ENCODE measurements at places on chromosomes 1 and 21. TPM values are rescaled to one million over a fixed set of nuclear protein-coding genes. Genes with fewer than 3 reads are reported as not detected.

- no peak for DNase-seq
Measured at GRCh38 chr1:100607628-100608240, 69.8 kb downstream of the GPR88 start.

GRCh38 chr1:3922851-3923250 lies 22.8 kb upstream of the C1orf174 start:
- no peak for DNase-seq

BRWD1 gene
- 6.4 TPM for polyA plus RNA-seq

DNA sequence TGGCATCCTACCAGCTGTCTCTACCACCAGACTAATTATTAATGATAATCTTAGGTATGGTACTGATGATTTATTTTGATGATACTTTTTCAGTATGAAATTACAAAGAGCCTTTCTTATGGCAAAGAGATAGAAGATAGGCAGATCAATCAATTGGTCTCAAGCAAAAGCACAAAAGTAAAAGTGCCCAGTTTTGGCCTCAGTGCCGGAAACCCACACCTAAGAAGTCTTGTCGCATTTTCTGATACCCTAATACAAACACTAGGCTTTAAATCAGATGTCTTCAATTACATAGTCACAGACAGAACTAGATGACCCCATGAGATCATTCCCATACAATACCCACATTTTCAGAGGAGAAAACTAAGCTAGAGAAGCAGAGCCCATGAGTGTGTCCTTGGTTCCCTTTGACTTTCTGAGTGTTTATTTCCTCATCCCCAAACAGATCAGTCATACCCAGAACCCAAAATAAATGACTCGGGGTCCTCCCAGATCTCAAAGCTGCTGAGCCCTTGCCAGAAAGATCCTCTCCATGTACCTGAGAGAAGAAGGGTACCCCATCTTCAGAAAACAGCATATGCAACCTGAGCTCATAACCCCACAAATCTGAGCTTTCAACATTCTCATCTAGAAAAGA lies 7.7 kb downstream of the ITPKB start:
- DNase-seq = no peak

- no peak for DNase-seq
Measured at GRCh38 chr1:161285521-161285920, 24.2 kb downstream of the MPZ start.

CFHR3 gene
- polyA plus RNA-seq = 0.47 TPM

SMIM1 gene
- polyA plus RNA-seq = 1.3 TPM

CD48 gene
- not detected for polyA plus RNA-seq

DNA sequence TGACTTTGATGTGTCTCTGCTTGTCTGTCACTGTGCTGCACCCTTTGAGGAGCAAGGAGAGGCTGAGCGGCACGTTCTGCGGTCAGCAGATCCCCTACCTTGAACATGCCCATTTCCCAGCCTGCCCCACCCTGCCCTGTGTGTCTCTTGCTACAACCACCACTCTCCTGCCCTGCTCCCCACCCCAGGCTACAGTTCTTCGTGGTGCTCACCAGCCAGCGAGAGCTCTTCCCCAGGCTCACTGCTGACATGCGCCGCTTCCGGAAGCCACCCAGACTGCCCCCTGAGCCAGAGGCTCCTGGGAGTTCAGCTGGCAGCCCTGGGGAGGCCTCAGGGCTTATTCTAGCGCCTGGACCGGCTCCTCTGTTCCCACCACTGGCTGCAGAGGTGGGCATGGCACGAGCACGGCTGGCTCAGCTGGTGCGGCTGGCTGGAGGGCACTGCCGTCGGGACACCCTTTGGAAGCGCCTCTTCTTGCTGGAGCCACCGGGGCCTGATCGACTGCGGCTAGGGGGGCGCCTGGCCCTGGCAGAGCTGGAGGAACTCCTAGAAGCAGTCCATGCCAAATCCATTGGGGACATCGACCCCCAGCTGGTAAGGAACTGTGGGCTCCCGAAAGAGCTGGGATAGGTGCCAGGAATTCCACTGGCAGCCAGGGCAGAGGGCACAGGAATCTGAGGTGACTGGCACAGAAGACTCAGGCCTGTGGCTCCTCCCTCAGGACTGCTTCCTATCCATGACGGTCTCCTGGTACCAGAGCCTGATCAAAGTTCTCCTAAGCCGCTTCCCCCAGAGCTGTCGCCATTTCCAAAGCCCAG lies 5.6 kb downstream of the HYI start:
- no peak for DNase-seq

COL9A2 gene
- 0.32 TPM for polyA plus RNA-seq

- no peak for DNase-seq
Measured at GRCh38 chr1:7629465-7630195, 141.5 kb upstream of the VAMP3 start.

AMY1B gene
- not detected for polyA plus RNA-seq

CDC42SE1 gene
- 52.0 TPM for polyA plus RNA-seq

GRCh38 chr1:82503822-82504221 lies 703.1 kb downstream of the ADGRL2 start:
- no peak for DNase-seq

DNA sequence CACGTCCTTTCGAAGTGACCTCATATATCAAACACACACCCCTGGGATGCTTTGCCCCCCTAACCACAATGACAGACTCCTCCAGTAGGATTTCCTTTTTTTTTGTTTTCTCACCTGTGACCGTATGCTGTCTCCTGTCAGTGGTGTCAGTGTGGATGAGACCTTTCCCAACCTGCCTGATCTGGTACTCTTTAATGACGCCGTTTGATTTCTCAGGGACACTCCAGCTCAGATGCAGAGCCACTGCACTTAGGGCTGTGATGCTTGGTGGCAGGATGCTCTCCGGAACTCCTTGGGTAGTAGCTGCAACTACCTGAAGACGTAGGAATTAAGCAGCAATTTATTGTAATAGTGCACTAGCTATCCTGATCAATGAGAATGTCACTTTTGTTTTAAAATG lies 212.6 kb downstream of the KCTD3 start:
- no peak for DNase-seq

GPR137B gene
- polyA plus RNA-seq = 7.4 TPM

DNA sequence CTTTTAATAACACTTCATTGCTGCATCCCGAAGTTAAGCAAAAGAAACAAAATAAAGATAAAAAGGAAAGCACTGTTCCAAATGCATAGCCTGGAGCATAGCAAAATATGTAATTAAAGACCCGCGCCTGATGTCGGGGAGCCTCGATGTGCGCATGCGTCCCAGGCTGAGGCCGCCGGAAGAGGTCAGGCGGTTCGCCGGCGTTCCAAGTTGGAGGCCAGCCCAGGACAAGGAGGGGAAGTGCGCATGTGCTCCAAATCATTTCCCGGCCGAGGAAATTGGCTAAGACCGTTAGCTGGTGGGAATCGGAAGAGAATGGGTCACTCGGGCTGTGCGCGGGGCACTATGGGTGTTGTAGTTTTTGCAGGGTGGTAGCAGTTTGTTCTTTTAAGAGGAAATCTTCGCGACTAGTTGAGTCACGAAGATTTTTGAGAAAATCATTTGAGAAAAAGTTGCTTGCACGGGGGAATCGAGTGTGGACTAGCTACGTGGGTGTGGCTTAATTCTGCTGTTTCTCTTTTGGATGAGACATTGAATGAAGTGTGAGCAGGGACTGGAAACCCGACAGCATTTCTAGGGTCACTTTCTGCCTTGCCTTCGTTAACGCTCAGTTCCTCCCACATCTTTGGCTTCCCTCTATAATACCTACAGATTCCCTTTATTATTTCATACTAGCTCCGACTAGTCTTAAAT lies 31.0 kb upstream of the CD1D start:
- peak; percentile 92 for DNase-seq

NBPF1 gene
- 23.0 TPM for polyA plus RNA-seq

Measured in A549 (cell line).